NCI-H2081 treated with DMSO at 0.1 percent for 48 hours (cell line): ENCODE measurements at places on chromosomes 4 and X.

- DNase-seq, result no peak
Measured at GRCh38 chr4:41267997-41268396, 11.3 kb downstream of the UCHL1 start.

- DNase-seq, result no peak
Measured at GRCh38 chr4:80732010-80732409, 298.5 kb upstream of the BMP3 start.

DNA sequence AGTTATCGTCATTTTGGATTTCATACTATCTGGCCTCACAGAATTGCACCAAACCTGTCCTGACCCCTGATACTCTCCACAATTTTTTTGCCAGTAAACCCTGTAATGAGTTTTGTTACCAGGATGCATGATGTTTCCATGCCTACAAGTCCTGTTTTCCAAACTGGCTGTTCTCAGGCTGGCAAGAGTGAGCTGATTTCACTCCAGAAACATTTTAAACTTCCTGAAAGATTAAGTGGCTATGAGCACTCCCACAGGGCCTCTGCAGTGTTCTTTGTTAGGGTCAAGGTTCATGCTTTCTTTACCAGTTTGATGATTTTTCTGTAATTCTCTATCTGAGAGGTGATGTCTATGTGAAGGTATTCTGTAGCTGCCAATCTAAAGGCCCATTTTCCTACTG is 31.7 kb upstream of the PDLIM3 start:
- DNase-seq, result no peak

- DNase-seq, result no peak
Measured at GRCh38 chrX:40120838-40121580, 23.3 kb upstream of the BCOR start.

DNA sequence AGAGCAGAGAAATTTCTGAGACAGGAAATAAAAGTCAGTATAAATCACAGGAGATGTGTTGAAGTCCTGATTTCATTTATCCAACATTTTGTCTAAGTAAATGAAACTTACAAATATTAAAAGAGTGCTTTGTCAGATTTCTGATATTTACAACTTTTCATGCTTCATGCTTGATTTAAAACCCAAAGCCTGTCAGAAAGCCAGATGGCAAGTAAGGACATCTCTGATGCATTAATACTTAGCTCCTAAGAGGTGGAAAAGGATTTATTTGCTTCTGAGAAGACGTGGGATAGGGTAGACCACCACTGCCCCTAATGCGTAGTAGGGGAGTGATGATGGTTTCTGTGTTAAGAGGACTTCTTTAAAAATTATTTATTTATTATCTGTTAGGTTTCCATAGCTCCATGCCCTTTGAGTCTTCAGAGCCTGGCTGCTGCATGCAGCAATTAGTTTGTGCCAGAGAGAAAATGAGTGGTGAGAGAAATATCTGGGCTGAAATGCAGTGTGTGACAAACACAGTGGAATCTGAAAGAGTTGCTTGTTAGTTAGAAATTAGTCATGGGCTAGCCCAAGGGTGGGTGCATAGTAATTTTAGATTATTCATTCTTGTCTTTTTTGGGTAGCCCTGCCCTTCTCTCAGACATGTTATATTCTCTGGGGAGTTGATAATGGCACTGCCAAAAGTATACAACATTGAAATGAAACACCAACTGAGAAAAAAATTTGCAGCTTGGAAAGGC is 333.8 kb downstream of the C4orf33 start:
- no peak for DNase-seq

- no peak for DNase-seq
Measured at GRCh38 chr4:12379191-12379590, 950.5 kb upstream of the HS3ST1 start.

GRCh38 chr4:76458825-76459224 is 23.8 kb downstream of the SHROOM3 start:
- DNase-seq, result no peak

DNA sequence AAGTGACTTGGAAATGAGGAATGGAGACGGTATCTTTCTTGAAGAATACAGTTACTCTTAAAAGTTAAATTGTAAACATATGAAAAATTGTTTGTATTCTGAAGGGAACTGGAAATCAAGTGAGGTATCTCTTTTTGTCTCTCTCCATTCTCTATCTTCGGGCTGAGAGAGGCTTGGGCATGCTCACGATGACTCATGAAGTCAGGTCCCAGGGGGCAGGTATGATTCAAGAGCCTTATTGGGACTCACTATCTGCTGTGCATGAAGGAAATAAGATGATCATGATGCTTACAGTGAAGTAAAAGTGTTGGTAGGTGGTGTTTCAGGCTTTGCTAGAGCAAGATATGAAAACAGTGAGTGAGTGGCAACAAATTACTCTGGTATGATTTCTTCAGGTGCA is 200.4 kb upstream of the PITX2 start:
- no peak for DNase-seq

- DNase-seq, result no peak
Measured at GRCh38 chr4:165493359-165493758, 114.6 kb downstream of the CPE start.

GRCh38 chrX:518319-518718 is 112.3 kb upstream of the SHOX start:
- DNase-seq, result no peak

DNA sequence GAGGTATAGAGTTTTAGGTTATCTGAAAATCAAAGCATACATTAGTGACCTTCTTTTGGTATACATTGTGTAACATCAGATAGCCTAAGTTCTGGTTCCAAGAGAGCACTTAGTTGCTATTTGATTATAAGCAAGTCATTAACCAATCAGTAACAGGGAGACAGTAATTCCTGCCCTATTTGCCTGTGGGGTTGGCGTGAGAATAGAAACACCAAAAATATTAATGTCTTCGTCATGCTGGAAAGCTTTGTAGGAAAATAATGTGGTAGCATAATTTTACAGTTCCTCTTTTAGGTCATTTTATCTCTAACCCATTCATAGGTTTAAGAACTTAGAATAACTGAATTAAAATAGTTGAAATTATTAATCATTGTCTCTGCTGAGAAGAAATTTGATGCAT is 37.8 kb downstream of the NPNT start:
- DNase-seq, result no peak

GRCh38 chr4:81353861-81354260 is 117.8 kb downstream of the RASGEF1B start:
- DNase-seq, result no peak
